ENCODE measurements at places on chromosomes 16 and 17.
A peak's percentile ranks its signal among the peaks of the same experiment; 100 is the strongest.

DNA sequence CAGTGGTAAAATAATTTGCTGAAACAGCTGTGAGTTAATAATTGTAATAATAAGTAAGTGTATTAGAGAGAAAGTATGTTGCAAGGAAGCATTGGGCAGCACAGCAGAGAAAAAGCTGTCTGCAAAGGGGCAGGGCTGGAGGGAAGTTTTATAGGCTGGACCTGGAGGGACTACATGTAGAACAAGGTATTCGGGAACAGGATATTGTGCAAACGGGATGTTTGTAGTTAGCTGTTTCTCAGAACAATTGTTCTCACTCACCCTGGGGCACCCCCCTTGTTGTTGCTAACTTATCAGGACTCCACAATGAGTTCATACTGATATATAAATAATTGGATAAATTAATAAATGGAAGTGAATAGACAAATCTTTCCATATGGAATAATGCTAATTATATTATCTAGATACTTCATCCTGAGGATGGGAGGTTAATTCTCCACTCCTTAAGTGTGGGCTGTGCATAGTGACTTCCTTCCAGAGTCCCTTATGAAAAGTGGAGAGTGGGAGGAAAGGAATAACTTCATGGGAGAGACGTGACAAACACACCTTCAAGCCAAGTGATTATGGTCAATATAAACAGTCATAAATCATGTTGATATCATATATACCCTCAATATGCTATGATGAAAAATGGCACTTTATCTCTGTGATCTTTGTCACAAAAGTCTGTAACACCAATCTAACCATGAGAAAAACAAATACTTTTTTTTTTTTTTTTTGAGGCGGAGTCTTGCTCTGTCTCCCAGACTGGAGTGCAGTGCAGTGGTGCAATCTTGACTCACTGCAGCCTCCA, 85.4 kb downstream of the PPM1E start:
- DNase-seq: no peak

DNA sequence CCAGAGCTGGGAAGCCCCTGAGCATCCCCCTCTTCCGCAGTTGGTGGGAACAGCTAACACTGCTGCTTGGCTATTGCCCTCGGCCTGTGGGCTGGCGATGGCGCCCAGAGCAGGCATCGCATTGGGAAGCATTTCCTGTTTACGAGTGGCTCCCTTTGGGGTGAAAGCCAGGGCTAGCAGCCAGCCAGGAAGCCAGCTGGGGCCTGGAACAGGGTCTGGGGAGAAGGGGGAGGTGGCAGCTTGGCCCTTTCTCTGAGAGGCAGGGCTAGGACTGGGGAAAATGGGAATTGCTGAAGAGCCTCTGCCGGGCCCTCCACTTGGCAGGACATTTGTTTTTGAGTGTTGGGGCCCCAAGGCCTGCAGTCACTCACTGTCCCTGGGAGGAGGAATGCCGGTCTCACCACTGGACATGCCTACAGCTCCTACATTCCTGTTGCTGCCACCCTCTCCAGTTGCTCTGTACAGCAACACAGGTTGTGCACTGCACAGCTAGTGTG, 2.4 kb upstream of the MTSS2 start:
- no peak for DNase-seq

DNA sequence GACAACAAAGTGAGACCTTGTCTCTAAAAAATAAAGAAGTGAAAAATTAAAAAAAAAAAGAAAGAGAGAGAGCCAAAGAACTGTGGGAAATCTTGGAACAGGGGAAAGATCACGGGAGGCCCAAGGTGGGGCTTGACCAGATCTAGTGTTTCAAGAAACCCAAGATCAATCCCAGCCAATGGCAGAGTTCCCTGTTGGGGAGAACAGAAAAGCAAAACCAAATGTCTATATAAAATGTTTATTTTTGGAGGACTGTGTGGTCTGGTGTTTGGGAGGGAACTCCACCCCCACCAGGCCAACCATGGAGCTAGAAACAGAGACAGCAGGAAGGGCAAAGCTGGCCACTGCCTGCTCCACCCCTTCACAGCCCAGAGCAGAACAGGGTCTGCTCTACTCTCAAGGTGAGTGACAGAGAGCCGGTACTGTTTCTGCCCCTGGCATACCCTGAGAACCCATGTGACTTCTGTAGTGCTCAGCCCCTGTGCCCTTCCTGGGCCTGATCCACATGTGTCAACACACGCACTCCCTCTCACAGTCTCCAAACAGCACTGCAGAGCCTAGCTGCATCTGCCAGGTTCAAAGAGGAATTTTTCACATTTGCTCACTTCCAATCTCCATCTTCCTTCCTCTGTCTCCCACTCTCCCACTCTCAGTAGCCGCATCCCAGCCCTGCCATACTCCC, 3.7 kb downstream of the TMEM101 start:
- DNase-seq: no peak

- peak; percentile 89 for DNase-seq
Measured at GRCh38 chr17:11996722-11997146, 541 bp downstream of the ZNF18 start.

DNA sequence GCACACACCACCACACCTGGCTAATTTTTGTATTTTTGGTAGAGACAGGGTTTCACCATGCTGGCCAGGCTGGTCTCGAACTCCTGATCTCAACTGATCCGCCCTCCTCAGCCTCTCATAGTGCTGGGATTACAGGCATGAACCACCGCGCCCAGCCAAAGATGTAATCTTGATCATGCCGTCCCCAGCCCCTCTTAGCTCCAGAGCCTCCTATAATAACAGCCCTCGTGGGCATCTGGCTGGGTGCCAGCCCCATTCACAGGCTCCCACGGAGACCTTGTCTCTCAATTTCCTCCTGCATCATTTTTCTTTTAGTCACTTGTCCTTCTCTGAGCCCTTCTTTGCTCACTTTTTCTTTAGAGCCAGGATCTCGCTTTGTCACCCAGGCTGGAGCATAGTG, 94.2 kb downstream of the KATNIP start:
- no peak for DNase-seq

DNA sequence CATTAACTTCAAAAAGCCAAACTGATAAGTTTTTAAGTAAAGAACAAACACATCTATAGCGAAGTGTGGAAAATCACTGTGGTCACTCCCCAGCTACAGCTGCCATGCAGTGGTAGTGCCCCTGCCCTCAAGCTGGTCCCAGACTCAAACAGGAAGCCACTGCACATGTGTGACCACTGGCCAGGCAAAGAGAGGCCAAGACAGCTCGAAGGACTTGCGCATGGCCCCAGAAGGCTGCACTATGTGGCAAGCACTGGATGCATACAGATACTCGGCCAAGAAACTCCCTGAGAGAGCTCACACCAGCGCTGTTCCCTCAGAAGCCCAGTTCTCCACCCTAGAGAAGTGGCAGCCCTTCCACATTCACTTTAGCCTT, 82.4 kb downstream of the ANKRD11 start:
- no peak for DNase-seq

GRCh38 chr17:45689451-45689850, 94.7 kb upstream of the CRHR1 start:
- DNase-seq: no peak

- no peak for DNase-seq
Measured at GRCh38 chr17:37792787-37793186, 47.9 kb upstream of the HNF1B start.

DNA sequence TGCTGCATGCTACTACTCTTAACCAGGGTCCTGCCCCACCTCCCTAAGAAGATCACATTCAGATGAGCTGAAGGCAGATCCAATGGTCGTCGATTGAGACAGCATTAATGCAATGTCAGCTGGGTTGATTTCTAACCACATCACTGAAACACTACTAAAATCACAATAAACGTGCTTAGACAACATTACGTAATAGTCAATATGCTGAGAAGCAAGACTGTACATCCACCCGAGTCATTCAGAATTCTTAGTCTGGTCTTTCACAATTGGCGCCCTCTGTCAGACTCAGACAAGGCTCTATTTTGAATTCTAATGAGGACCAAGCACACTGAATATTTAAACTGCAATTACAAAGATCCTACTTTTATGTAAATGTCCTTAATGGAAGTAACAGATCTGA, 205.2 kb downstream of the STX8 start:
- DNase-seq: no peak

- no peak for DNase-seq
Measured at GRCh38 chr16:14268073-14268472, 197.0 kb downstream of the MRTFB start.

GRCh38 chr17:17613708-17614114, 22.2 kb upstream of the PEMT start:
- DNase-seq: peak; percentile 73

DNA sequence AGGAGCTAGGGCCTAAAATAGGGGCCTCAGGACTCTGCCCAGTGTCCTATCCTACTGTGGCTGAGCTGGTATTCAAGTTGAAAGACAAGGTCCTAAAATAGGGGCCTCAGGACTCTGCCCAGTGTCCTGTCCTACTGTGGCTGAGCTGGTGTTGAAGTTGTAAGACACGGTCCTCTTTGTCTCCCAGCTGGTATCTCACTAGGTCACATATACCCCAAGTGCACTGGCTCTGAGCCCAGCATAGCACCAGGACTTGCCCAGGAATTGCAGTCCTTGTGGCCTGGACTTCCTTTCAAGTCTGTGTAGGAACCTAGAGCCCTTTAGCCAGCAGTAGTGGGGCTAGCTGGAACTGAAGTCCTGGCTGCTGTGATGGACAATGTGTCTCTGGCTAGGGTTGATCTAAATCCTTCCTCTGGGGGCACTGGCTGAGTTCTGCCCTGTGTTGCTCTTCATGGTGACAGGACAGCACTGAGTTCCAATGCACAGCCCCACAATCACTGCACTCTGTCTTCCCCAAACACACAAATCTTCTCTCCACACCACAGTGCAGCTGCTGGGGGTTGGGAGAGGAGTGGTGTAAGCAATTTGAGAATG, 260.5 kb downstream of the HAPSTR1 start:
- no peak for DNase-seq

- no peak for DNase-seq
Measured at GRCh38 chr16:88775825-88776224, 9.2 kb downstream of the PIEZO1 start.

GRCh38 chr17:304461-304860, 48.1 kb downstream of the RPH3AL start:
- DNase-seq: no peak

GRCh38 chr16:80804526-80805383, at the start of gene CDYL2:
TSS of gene CDYL2 (minus strand) at chr16:80804598. CDS start at chr16:80804173, 425 bp downstream.
- peak; percentile 49 for DNase-seq

GRCh38 chr16:53428681-53429080, 5.6 kb upstream of the RBL2 start:
- no peak for DNase-seq

DNA sequence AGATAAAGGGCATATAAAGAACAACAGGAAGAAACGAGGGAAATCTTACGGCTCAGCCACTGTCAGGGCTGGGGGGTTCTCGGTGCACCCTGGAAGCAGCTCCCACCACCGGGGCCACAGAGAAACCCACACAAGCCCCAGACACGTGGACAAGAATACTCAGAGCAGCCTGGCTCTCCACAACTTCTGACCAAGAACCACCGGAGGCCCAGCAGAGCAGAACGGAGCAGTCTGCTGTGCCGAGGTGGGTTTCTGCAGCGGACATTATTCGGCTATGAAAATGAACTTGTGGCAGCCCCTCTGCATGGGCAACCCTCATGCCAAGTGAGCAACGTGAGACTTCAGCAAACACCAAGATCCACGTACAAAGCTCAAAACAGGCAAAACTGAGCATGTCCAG, 6.8 kb downstream of the DNASE1 start:
- DNase-seq: no peak

- no peak for DNase-seq
Measured at GRCh38 chr16:28511801-28512789, 5.5 kb upstream of the IL27 start.

GRCh38 chr17:6551869-6552531, 4.4 kb downstream of the PITPNM3 start:
- no peak for DNase-seq

DNA sequence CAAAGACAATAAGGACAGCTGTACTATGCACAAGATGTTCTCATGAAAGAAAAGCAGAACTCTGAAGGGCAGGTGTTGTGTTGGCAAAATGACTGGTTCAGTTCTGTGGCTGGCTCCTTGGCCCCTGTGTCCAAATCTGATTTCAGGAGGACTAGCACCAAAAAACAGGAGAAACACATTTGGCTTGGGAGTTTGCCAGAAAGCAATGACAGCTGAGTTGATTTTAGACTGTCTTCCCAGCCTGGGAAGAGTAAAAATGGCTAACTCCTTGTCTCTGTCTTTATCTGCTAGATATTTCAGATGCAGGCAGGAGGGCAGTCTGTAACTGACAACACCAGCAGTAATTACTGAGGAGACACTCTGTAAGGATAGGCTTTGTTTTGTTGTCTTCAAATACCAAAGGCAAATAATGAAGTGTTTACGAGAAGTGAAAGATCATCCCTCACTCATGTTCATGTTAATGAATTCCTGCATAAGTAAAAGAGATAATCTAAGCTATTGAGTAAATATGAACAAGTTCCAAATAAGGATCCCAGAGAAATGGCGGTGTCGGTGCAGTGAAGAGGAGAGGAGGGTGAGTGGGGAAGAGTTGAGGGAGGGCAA, 989.0 kb downstream of the CDH11 start:
- DNase-seq: no peak

GRCh38 chr16:51180719-51181502, 29.8 kb upstream of the SALL1 start:
- no peak for DNase-seq

- no peak for DNase-seq
Measured at GRCh38 chr16:73385696-73386095, 337.8 kb upstream of the ZFHX3 start.

DNA sequence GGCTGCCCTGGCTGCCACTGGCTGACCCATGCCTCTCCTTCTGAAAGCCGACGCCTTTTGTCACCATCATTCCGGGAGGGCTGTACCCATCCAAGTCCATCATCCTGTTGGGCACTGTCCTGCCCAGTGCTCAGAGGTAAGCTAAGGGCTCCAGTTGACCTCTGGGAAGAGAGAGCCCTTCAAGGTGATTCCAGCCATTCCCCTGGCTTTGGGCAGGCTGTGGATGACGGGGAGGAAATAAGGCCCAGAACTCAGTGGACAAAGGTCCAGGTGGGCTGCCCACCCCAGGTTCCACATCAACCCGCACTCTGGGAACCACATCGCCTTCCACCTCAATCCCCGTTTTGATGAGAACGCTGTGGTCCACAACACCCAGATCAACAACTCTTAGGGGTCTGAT, 45.8 kb downstream of the NOS2 start:
- DNase-seq: no peak

DNA sequence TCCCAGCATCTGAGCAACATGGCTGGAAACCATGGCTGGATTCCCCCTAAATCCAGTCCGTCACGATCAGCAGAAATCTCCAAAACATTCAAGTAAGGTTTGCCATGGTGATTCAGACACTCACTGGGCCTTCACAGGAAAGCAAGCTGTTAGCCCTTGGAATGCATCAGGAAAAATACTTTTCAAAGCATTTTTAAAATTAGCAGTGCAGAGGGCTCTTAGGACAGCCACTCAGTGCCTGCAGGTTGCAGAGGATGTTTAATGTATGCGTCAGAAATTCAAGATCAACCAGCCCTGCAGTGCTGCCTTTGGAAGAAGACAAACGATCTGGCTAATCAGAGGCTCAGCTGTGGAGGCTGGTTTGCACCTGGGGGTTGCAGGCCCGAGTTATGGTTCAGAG, 50.3 kb downstream of the FOXL1 start:
- DNase-seq: no peak
